ENCODE measurements at places on chromosomes 16 and 17.

GRCh38 chr17:68860941-68861340, 94.3 kb downstream of the ABCA8 start:
- no peak for DNase-seq

GRCh38 chr17:7755095-7755890, 37.7 kb downstream of the DNAH2 start:
- DNase-seq, result no peak

- DNase-seq, result no peak
Observed at GRCh38 chr16:85860413-85861094, 38.4 kb upstream of the IRF8 start.

DNA sequence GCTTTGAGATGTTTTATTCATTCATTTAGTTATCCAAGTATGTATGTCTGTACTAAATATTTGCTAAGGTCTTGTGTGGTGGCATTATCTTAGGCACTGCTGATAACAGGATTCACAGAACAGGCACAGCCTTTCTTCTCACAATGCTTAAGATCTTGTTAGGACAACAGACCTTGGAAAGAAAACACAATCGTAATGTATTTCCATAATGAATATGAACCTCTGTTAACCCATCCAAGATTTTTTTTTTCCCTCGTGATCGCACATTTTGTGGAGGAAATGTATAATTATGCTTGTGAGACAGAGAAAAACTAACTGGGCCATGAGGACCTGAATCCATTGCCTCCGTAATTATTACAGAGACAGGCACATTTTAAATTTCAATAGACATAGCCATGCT, 121.9 kb downstream of the NPIPB5 start:
- DNase-seq, result no peak

DNA sequence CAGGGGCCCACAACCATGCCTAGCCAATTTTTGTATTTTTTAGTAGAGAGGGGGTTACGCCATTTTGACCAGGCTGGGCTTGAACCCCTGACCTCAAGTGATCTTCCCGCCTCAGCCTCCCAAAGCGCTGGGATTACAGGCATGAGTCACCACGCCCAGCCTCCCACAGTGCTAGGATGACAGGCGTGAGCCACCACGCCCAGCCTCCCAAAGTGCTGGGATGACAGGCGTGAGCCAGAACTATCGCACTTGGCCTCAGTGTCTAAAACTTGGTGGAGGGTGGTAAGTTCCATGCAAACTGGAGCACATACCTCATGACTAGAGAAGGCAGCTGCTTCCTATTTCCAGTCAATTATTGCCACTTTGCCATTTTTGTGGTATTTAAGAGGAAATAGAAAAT, 7.1 kb downstream of the HSD17B2 start:
- no peak for DNase-seq

DNA sequence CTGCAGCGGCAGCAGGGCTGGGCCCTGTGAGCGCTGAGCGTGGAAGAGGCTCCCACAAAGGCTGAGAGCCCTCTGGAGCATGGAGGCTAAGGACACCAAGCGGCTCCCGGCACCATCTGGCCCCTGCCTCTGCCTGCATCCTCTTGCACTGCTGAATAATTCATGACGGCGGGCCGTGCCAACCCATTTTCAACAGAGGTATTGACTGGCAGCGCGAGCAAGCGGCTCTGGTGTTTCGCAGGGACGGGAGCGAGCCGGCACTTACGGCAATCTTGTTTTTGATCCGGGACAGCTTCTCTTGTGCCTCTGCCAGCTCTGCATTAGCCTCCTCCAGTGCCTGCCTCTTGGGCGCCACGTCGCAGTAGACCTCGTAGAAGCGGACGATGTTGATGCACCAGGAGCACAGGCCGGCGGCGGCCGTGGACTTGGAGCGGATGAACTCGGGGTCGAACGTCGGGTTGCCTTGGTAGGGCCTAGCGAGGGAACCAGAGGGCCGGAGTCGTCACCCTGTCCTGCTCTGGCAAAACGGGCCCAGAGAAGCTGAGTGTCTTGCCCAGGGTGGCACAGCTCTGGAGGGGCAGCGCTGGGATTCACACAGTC, 80.4 kb downstream of the PGS1 start:
- no peak for DNase-seq

GRCh38 chr17:794876-795275, 12.7 kb downstream of the MRM3 start:
- peak; percentile 63 for DNase-seq

DNA sequence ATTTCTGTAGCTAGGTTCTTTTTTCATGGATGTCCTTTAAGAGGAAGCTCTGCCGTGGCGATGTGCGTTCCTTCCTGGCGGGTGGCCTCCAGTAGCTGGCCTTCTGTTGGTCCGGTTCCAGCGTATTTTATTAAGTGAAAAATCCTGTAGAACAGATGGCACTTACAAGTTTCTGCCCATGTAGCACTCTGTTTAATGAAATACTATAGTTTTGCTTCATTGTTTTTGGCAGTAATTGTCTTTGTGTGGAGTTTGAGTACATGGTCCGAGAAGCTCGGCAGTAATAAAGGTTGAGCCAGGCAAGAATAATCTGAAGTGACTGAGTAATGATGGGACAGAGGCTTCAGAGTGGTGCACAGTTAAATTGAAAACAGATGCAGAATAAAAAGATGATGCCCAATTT, 20.4 kb downstream of the USP10 start:
- no peak for DNase-seq

GRCh38 chr16:67039260-67040020, 10.5 kb downstream of the CBFB start:
- DNase-seq, result no peak

DNA sequence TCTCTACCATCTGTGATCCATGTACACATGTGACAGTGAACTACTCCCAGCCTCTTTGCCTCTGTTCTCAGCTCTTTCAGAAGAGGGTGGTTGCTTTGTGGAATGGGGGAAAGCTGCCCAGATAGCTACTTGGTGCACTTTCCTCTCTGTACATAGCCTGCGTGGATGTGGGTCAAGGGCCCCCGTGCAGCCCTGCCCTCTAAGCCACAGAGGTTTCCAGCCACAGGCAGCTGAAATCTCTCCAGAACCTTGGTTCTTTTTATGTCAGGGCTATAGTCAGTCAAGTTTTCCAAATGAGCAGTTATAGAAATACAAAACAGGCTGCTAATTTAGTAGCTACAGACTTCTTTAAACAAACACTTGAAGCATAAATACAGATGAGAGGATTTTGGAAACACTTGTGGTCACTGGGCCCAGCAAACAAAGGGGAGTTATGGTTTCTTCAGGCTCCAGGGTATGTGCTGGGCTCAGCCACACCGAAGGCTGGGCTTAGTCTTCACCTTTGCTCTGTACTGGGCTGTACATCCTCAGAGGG, 199.7 kb upstream of the ASIC2 start:
- no peak for DNase-seq

DNA sequence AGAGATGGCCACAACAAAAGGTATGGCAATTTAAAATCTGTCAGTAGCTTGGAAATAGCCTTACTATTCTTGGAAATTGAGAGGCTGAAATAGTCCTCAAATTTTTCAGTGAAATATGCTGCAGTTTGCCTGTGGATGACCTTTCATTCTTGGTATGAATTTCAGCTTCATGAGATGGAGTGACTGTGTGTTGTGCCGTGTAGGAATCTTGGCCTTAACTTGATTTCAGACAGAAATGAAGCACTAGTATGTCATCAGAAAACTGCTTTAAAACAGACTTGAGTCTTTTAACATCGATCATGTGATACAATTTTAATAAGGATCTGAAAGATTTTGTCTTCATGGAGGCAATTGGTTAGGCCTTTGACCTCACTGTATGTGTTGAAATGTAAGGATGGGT, 247.2 kb downstream of the CNTNAP4 start:
- no peak for DNase-seq

- no peak for DNase-seq
Observed at GRCh38 chr17:42009170-42009569, 8.1 kb downstream of the DNAJC7 start.

GRCh38 chr17:64025732-64026294, 5.4 kb upstream of the ICAM2 start:
- peak; percentile 91 for DNase-seq

GRCh38 chr17:36731811-36732210, 130.4 kb downstream of the MRM1 start:
- DNase-seq, result no peak

DNA sequence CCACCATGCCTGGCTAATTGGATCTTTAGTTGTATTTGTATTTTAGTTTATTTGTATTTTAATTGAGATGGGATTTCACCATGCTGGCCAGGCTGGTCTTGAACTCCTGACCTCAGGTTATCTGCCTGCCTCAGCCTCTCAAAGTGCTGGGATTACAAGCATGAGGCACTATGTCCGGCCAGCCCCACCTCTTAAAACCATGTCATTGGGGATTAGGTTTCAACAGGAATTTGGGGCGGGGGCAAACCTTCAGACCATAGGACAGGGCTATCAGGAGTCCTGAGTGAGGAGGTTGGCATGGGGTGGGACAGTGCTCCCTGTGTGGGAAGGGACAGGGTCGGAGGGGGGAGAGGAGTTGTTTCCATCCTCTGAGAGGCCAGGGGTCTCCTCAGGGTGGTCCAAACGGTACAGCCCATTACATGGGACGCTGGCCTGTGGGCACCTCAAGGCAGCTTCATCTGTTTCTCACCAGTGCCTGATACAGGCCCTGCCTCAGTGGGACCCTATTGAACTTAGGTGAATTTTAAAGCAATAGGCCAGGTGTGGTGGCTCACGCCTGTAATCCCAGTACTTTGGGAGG, 21.6 kb downstream of the GAA start:
- DNase-seq, result no peak

DNA sequence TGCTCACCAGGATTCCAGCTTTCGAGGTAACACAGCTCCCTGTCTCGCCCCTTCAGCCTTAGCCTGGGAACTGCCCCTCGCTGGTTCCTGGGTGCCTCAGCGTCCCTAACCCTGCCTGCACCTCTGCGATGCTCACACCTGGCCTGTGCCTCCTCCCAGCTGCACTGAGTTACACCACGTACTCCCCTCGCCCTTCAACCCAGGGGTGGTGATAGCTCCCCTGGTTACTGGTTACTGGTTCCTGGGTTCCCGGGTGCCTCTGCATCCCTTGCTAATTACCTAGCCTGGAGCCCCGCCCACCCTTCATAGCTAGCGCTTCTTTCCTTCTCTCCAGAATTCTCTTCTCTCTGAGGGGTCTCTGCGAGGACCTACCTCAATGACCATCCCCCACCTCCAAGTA, 65.3 kb upstream of the PLCG2 start:
- no peak for DNase-seq

GRCh38 chr17:48725004-48725287, 2.0 kb downstream of the PRAC2 start:
- DNase-seq, result no peak

- no peak for DNase-seq
Observed at GRCh38 chr17:7987112-7987893, 15.1 kb upstream of the GUCY2D start.

- no peak for DNase-seq
Observed at GRCh38 chr17:75642182-75642783, 9.0 kb downstream of the SMIM5 start.

GRCh38 chr17:11900655-11901054, 96.6 kb downstream of the ZNF18 start:
- no peak for DNase-seq

DNA sequence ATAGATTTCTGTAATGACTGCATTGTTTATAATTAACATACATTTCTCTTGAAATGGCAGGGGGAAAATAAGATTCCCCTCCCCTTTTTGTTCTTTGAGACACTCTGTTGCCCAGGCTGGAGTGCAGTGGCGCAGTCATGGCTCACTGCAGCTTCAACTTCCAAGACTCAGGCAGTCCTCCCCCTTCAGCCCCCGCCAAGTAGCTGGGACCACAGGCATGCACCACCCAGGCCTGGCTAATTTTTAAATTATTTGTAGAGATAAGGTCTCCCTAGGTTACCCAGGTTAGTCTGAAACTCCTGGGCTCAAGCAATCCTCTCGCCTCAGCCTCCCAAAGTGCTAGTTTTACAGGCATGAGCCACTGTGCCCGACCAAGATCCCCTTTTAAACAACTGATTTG, 67.7 kb downstream of the KATNIP start:
- no peak for DNase-seq

- peak; percentile 20 for DNase-seq
Observed at GRCh38 chr17:48153691-48154358, 46.3 kb downstream of the SNX11 start.

DNA sequence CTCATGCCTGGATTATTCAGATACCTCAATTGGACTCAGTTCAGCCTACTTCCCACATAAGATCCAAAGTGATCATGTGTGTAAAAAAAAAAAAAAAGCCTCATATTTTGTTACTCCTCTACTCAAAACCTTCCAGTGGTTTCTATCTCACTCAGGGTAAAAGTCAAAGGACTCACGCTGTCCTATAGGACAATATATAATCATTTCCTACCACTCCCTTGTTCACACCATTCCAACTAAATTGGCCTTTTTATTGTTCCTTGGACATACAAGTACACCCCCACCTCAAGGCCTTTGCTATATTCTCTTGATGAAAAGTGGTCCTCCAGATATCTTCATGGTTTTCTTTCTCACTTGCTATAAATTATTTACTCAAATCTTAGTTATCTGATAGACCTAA, 99.2 kb downstream of the USP32 start:
- no peak for DNase-seq

DNA sequence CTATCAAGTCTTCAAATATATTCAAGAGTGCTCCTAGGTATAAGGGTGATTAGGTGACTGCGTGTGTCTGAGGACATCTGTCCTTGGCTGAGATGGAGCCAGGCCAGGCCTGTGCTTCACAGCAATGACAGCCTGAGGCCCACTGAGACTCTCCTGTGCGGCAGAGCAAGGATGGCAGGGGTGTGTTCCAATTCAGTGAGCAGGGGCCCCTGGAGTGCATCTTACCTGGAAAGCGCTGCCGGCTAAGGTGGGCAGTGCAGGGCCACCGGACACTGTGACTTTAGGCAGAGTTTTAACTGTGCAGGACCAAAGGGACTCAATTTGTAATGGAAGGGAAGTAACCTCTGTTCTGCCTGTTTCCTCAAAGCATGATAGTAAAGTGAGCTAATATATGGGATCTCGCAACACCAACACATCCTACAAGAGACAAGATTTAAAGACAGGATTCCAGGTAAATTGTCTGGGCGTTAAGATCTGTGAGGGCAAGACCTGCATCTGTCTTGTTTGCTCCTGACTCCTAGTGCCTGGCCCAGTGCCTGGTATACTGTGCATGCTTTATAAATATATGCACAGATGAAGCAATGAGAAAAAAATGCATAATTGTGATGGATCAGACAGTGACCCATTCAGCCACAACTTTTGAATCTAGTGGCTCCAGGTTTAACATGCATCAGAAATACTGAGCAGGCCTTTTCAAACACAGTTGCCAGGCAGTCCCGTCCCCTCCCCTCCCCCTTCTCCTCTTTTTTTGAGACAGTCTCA, 86.7 kb downstream of the MRC2 start:
- no peak for DNase-seq

DNA sequence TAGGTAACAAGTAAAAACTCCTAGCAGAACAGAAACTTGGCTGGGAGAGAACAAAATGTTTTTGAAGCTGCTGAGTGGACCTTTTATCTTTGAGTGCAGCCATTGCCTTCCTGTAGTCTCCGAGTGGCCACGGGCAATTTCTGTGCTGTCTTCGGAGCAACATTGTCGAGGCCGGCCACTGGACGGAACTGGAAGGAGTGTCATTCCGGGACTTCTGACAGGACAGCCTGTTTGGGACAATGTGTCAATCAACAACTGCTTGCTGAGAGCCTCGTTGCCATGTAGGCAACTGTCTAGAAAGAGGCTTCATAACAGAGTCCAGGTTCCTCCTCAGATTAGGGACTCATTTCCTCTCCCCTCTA, 96.2 kb upstream of the CDYL2 start:
- DNase-seq, result no peak
